ENCODE measurements at places on chromosomes 11 and 22.

- DNase-seq, result no peak
Observed at GRCh38 chr11:104394508-104394907, 230.6 kb upstream of the PDGFD start.

DNA sequence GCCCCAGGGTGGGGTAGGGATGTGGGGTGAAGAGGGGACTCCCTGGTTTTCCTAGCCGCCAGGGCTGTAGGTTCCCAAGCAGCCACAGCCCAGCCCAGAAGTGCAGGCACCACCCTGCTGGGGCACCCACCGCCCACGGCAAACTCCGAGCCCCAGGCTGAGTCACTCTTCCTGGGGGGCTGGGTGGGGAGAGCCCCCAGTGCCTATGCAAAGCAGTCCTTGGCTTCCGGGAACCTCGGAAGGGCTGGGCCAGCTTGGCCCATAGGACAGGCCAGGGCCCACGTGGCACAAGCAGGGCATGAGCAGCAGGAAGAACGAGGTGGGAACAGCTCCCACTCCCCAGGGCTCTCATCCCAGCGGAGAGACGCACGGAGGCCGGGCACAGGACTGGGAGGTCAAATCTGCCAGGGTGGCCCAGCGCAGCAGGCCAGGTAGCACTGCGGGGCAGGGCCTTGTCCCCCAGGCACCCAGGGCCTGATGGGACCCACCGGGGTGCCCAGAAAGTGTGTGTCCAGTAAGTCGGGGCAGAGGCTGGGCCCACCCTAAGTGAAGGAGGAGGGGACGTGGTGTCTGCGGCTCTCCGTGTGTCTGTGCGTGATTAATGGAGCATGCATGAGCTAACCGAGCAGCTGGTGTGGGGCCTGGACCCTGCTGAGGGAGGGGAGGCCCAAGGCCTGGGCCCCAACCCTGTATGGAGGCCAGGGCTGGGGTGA, 4.6 kb upstream of the IL17REL start:
- peak; percentile 35 for DNase-seq

DNA sequence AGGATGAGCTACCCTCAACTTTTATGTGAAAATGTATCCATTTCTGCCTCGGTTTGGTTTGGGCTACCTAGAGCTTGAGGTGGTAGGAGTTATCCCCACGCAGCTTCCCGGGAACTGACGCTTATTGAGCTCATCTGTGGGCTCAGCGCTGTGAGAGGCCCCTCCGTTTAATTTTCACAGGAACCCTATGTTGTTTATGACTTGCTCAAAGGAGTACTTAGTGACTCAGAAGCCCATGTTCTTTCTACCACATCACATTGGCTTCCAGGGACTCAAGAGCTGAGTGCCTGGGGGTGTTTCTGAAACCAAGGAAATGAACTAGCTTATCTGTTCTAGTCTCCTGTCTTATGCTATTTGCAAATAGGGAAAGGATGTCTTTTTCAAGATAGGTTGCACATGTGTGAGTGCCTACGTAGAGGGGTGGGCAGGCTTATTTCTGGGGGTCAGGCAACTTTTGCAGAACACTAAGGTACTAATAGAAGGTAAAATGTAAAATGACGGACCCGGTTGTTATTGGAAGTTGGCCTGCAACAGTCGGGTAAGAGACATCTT, 40.5 kb downstream of the MICAL2 start:
- peak; percentile 90 for DNase-seq

GRCh38 chr11:128517451-128518230, 69.7 kb downstream of the ETS1 start:
- peak; percentile 87 for DNase-seq

GRCh38 chr11:132962041-132962440, 570.3 kb downstream of the OPCML start:
- DNase-seq, result peak; percentile 66

DNA sequence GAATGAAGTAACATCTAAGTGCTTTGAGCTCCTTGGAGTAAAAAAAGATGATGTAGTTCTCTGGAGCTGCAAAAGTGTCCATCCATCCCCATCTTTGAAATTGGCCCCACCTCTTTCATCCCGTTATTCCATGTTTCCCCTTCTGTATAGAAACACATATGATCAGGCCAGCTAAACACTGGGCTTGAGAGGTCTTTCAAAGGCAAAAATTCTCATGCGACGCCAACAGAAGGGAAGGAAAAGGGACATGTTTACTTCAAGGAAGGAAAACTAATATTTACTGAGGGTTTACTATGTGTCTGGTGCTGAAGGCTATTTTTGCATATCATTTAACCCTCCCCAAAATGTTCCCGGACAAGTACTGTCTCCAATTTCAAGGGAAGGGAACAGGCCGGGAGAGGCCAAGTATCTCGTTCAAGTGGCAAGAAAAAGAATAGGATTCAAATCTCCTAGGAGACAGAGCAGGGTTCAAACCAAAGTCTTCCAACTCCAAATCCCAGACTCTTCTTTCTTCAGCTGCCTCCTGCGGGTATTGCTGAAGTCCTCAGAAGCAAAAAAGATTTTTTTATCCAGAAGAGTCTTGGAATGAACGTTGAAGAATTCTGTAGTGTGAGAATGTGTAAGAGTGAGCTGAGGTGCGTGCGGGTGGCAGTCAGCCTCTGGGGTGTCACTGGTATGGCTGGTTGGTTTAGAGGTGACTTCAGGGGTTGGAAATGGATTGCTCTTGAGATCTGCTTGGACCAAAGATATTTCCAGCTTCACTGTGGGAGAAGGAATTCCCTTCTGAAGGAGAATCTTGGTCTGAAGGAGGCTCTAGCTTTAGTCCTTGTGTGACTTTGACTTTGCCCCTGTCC, 10.1 kb downstream of the TECTA start:
- DNase-seq, result no peak

GRCh38 chr22:19111584-19111983, 10.6 kb downstream of the DGCR2 start:
- no peak for DNase-seq

GRCh38 chr11:1872267-1872985, 19.3 kb downstream of the PRR33 start:
- DNase-seq, result no peak

DNA sequence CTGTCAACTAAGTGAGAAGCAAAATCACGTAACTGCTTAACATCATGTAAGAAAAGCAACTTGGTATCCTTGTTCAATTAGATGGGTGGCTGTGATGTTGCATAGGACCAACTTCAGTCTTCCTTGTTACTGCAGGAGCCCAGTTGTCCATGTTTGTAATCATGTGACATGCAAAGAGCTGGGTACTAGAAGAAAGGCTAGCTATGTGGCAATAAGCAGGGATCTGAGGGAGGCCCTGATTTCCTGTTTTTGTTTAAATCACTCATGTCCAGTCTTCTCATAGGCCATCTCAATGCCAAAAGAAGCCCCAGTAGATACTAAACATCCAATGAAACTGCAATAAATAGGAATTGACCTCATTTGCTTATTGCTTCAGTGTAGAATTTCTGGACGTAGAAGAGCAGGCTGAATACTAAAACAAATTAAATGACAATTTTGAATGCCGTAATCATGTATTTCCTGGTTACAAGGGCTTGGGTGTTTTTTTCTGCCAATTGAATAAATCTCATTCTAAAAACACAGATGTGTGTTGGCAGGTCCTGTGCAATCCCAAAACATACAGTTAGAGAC, 140.8 kb upstream of the ARHGAP20 start:
- DNase-seq, result no peak

DNA sequence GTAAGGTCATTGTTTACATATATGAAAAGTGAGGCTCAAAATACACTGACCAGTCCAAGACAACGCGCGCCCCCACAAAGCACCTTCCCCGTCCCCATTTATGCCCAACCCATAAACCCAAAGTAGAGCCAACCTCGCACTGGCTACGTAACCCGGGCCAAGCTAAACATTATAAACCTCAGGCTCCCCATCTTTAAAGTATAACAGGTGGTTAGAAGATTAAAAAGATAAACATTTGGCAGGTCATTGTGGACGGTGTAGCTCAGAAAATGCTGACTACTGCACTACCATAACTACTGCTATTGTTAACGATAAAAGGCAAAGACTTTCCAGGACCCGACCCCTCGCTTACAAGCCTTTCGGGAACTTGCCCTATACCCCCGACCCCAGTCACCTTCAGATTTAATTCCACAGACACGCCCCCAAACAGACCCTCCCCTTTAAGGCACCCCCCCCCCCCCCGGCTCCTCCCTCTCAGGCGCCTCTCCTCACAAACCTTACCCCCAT, 470 bp downstream of the NUMA1 start:
- DNase-seq, result no peak
